Hematopoietic multipotent progenitor cell treated with erythropoietin and hydrocortisone succinate and interleukin-3 and kit ligand, for 6 days (in vitro differentiated cells): ENCODE measurements at places on chromosomes 1 and 21.

- DNase-seq, result no peak
Observed at GRCh38 chr21:38303300-38303699, 46.5 kb downstream of the KCNJ15 start.

DNA sequence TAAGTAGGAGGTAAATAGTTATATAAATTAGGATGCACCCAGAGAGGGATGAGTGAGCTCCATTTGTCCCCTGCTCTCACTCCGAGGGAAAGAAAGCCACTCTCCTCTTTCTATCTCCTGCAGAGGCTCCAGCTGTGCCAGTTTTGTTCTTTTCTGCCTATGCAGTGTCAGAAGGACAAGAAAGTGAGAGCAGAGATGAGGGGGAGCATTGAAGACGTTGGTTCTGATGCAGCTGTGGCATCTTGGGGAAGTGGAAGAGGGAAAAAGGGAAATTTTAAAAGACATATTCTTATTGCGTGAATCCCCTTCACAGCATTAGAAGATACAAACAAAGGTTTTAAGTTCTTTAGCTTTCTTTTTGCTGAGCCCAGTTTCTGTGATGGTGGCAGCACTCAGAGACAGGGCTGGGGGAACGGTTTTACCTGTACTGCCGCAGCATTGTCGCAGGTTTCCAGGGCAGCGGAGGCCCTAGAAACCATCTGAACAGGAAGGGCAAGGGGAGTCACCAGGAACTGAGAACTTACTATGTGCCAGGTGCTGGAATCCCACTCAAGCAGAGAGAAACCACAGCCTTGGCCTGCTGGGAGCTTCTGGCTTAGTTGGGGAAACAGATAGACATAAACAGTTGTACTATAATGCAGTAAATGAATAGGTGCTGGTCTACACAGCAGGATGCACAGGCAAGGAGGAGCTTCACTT lies 44.9 kb upstream of the USP24 start:
- DNase-seq, result no peak

- no peak for DNase-seq
Observed at GRCh38 chr21:31768710-31769109, 36.8 kb upstream of the SCAF4 start.

- no peak for DNase-seq
Observed at GRCh38 chr1:55781003-55781402, 565.8 kb upstream of the USP24 start.
